ENCODE measurements at places on chromosomes 6 and 20.

GRCh38 chr20:33408716-33409654 lies 7.7 kb upstream of the CDK5RAP1 start:
- no peak for DNase-seq

- DNase-seq, result no peak
These were observed 52.8 kb downstream of the NCOA7 start for GRCh38 chr6:125843593-125843992.

DNA sequence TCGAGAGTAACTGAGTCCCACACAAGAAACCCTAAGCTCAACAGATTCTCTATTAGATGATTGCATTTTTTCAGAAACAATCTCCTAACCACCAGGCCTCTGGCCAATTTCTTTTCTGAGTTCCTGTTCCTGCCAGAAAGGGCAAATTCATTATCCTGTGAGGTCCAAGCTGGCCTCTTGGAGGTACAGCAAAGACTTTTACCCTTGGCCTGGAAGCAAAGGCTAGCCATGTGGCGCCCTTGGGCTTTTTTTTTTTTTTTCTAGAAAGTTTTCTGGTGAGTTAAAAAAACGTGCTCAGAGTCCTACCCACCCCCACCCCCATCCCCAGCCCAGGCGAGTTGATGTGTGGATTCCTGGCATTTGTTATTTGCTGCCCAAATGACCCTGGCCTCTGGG lies 59.0 kb upstream of the EEF1A1 start:
- DNase-seq, result peak; percentile 71

GRCh38 chr6:39430871-39431523 lies 108.5 kb upstream of the KCNK16 start:
- DNase-seq, result peak; percentile 69

DNA sequence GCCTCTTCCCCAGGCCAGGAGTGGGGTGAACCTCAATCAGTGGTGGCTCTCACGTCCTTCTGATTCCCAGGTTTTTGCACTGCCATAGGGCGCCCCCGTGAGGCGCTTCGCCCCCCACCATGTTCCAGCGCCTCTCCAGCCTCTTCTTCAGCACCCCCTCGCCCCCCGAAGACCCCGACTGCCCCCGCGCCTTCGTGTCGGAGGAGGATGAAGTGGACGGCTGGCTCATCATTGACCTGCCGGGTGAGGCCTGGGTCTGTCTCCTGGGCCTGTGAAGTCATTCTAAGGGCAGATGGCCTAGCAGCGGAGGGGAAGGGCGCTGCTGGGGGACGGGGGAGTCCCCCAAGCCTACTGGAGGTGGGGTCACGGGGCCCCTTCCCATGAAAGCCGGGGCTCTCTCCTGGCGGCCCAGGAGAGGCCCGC lies 4.5 kb downstream of the TP53INP2 start:
- peak; percentile 56 for DNase-seq

DNA sequence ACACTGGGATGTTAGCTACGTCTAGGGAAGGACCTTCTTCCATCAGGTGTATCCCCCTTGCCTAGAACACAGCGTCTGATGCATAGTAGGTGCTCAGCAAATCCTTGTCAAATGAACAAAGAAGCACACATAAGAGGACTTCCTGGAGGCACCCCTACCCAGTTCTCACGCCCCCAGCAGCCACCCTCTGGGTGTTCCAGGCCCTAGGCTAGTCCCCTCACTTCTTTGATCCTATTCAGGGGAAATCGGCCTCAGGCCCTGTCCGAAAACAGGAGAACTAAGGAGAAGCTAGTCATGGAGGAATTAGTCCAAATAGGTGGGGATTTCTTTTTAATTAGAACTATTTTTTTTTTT lies 84.7 kb upstream of the SIRPA start:
- no peak for DNase-seq

- DNase-seq, result no peak
These were observed 80.8 kb upstream of the MPC1 start for GRCh38 chr6:166463359-166464067.

DNA sequence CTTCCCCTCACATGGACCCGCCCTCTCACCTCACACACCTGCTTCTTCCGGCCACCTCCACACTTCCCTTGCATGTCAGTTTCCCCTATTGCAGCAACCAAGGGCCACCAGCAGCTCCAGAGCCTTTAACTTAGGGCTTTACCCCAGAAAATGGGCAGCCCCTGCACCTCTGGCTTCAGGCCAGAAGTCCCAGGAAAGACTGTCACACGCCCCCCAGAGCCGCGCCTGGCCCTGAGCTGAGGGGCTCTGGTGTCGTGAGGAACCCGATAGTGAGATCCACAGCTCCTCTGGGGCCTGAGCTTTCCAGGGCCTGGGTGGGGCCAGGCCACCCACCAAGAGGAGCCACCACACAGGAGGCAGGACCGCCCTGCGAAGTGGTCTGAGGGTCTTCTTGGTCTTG lies 182.4 kb downstream of the DLL1 start:
- DNase-seq, result no peak

DNA sequence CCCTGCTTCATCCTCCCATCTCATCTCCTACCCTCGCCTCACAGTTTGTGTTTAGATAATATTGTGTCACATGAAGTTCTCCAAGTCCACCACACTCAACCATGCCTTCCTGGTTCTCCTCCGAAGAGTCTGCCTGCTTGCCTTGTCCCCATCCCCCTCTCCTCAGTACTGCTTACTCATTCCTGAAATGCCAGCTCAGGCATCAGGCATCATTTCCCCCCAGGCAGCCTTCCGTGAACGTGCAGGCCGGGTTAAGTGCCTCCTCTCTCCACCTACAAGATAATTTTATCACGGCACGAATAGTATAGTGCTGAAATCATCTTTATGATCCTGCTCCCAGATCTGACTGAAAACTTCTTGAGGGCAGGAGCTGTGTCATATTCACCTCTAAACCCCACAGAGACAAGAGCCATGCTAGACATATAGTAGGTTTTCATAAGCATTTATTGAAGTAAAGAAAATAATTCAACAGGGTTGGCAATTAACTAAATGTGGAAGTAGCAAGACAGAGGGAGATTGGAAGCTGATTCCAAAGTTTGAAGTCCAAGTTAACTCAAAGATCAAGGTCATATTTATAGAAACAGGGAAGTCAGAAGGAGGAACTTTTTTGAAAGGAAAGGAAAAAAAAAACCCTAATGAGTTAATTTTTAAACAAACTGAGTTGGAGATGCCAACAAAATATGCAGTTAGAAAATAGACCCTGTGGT lies 48.7 kb upstream of the BMP2 start:
- no peak for DNase-seq

GRCh38 chr6:153340568-153340967 lies 209.5 kb upstream of the RGS17 start:
- DNase-seq, result no peak

DNA sequence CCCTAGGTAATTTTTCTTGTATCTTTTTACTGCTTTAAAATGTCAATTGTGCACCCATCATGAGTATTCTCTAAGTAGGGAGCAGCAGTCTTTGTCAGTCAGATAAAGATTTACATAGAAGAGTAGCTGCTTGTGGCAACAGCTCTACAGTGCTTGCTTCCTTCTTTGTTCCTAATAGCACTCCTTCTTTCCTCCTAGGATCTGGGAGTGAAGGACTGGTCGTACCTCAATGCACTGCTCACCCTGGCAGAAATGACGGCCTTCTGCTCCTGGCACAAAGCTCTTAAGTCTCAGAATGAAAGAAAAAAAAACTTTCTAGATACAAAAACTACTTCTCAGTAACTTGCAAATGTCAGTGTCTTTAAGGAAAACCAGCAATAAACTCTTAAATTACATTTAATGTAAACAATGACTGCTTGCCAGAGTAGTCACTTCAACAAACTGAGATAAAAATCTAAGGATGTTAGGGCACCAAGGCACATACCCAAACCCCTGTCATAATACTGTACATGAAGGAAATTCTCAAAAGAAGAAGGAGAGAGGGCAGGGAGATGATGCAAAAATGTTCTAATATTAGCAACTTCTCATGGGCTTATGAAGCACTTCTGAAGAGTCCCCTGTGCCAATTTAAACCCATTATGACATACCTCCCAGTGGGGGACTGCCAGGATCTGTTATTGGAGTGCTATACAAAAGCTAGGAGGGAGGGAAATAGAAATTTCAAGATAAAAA lies 34.0 kb downstream of the NCOA6 start:
- peak; percentile 58 for DNase-seq
